CD4-positive, alpha-beta T cell treated with Interleukin-1 beta for 1 hour (primary cell): ENCODE measurements at places on chromosomes 6 and 20.

GRCh38 chr6:117231466-117231865 is 33.9 kb upstream of the VGLL2 start:
- no peak for DNase-seq

DNA sequence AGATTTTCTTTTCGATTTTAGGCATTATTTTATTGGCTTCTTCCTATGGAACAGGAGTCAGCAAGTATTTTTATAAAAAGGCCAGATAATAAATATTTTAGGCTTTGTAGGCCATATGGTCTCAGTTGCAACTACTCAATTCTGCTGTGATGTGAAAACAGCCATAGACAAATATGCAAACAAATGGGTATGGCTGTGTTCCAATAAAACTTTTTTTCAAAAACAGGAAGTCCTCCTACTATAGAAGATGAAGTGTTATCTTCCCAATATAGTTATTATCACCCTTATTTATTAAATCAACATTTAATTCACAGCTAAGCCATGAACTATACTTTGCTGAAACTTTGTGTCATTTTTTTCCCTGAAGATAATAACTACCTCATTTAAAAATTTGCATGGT is 57.2 kb downstream of the CHD6 start:
- no peak for DNase-seq

- no peak for DNase-seq
These were observed 46.6 kb downstream of the OR2B6 start for GRCh38 chr6:28003661-28004060.

GRCh38 chr20:59745201-59745600 is 140.9 kb downstream of the PHACTR3 start:
- no peak for DNase-seq

DNA sequence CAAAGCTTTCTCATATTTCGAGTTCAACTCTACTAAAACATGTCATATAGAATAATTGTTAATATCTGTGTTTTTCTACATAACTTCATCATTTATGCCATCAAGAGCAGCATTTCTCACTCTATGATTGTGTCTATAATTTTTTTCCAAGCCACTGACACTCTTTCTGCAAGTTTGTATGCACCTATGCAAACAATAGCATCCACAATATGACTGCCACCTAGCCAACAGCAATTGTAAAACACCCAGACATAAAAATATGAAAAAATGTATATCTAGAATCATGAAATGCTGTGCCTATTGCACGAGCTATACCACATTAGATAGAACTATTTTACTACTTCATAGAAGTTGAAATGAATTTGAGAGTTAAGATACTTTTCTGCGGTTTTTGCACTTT is 286.5 kb upstream of the MARCKS start:
- no peak for DNase-seq

DNA sequence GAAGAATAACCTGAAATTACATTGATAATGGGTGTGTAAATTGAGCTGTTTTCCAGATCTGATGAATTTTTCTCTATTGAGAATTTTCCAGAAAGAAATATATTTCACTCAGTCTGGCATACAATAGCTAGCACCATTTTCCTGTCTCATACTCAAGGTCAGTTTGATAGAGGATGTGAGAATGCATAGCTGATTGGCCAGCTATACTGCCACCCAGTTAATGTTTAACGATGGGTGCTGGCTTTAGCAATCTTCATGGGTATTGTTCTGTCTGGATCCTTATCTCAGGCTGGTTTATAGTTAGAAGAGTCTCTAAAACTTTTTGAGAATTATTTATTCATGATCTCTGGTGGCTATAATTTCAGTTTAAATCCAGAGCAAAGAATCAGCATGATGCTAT is 147.4 kb downstream of the HDGFL1 start:
- DNase-seq = no peak

- no peak for DNase-seq
These were observed 52.7 kb upstream of the STX16 start for GRCh38 chr20:58598211-58599015.

DNA sequence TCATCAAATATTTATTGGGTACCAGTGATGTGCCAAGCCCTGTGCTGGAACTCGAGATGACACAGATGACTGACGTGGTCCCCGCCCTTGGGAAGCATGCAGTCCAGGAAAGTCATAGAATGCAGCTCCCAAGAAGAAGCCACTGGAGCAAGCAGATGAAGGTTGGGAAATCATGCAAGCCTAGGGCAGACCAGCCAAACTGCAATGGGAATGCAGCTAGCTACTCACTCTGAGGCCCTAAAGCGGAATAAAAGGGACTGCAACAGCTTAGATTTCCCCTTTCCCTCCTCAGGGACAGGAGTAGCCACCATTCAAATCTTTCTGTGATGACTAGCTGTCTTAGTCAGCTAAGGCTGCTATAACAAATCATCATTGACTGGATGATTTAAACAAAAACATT is 152.2 kb downstream of the MAFB start:
- DNase-seq = no peak

DNA sequence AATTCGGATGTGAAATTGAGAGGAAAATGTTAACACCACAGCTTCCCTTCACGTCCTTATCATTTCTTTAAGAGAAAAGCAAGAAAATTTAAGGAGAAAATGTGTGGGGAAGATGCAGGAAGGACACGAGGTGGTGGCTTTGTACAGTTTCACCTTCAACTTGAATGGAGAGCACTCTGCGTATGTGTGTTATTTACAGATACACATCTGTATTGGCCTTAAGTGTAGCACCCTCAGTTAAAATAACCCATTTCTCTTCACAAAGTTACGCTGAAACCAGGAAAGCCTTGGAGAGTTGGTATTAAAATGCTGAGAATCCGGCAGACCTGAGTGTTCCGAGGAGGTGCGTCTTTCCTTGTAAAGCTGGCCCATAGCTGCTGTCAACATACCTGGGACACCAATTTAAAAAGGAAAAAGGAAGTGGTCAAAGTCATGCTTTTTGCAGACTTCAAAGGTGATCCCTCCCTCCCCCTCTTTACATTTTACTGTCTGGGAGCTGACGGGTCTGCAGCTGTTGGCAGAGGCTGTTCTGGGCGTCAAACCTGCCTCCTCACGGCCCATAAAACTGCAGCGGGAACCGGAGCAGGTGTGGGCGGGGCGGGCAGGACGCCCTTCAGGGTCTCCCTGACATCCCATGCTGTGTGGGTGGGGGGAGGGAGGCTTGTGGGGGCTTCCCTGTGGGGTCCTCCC is 61.3 kb upstream of the TBXT start:
- no peak for DNase-seq

- DNase-seq = no peak
These were observed 219.3 kb upstream of the RNF217 start for GRCh38 chr6:124742971-124743370.

- no peak for DNase-seq
These were observed 42.3 kb downstream of the GPR63 start for GRCh38 chr6:96794980-96795379.

DNA sequence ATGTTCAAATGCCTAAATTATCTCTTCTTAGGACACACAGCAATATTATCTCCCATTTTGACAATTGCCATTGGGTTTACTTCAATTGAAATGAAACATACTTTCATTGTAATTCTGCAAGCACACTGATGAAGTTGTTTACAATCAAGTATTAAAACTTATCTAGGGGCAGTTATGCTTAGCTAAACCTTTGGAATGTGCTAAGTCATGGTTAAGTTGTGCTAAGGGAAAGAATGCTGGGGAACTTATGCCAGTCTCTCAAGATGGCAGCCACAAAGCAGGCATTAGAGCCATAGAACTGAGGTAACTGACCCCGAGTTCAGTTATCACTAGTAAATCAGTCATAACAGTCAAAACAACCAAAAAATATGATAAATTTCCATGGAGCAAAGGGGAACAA is 59.1 kb upstream of the NT5E start:
- DNase-seq = no peak

DNA sequence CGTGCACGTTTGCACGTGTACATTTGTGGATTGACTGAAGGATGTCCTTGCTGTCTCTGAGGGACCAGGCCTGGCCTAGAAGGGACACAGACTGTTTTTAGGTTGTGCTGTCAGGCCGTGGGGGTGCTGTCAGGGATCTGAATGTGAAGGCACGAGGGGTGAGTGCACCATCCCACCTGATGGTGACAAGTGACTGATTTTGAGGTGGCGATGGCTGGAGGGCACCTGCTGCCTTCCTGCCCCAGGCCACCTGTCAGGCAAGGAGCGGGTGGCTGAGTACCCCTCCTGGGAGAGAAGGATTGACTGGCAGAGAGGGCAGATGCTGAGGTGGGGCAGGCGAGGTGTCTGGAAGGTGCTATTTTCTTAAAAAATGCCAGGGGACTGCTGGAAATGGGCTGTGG is 1.2 kb downstream of the RAB44 start:
- no peak for DNase-seq

GRCh38 chr20:40197691-40198090 is 491.3 kb downstream of the MAFB start:
- DNase-seq = no peak

- DNase-seq = no peak
These were observed 765.4 kb upstream of the MAP3K7 start for GRCh38 chr6:91352321-91352720.

GRCh38 chr20:48740292-48740649 is 87.5 kb downstream of the PREX1 start:
- no peak for DNase-seq

- no peak for DNase-seq
These were observed 65.7 kb downstream of the EPM2A start for GRCh38 chr6:145669627-145670034.

GRCh38 chr20:23363257-23363649 is 1.3 kb downstream of the GZF1 start:
- no peak for DNase-seq
